ENCODE measurements at places on chromosomes 2 and 18.
A peak's percentile ranks its signal among the peaks of the same experiment; 100 is the strongest.

DNA sequence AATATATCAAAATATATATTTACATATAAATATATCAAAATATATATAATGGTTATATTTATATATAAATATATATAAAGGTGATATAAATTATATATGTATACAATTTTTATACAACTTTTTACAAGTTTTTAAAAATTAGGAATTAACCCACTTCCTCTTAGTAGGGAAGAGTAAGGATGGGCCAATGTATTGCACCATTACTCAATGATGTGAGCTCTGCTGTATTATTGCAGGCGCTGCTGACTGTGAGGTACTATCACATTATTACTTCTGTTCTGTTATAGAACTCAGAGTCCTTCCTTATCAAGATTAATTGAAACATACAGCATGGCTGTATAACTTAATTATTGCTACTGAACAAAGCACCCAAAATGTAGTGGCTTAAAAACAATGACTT lies 46.0 kb downstream of the CCDC195 start:
- DNase-seq = no peak

DNA sequence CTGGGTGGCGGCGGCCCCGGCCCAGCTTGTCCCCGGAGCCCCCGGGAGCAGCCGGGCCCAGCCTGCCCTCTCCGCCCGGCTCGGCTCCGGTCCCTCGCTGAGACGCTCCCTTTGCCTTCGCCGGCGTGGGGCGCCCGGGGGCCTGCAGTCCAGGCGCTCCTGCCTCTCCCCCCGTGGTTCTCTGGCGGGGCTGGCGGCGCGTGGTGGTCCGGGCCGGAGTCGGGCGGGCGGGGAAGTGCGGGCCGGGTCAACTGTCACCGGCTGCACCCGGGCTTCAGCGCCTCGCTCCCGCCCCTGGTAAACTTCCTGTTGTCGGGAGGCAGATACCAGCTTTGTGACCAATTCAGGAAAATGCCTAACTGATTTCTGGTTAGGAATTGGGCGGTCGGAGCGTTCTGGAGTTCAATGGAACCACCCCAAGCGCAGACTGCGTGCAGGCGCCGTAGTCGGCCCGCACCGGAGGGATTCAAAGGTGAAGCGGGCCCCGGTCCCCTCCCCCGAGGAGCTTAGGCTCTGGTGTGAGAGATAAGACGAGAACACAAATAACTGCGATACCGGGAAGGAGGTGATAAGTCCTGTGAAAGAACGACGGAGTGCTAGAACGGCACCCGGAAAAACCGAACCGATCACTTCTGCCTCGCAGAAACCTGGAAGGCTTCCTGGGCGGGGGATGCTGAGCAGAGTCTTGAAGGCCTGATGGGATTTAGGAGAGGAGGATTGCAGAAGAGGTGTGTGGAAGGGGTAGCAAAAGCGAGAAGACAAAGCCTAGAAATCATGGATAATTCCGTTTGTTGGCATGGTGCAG lies 891 bp downstream of the CAB39 start:
- no peak for DNase-seq

- no peak for DNase-seq
Observed at GRCh38 chr2:63775191-63775590, 66.5 kb upstream of the UGP2 start.

DNA sequence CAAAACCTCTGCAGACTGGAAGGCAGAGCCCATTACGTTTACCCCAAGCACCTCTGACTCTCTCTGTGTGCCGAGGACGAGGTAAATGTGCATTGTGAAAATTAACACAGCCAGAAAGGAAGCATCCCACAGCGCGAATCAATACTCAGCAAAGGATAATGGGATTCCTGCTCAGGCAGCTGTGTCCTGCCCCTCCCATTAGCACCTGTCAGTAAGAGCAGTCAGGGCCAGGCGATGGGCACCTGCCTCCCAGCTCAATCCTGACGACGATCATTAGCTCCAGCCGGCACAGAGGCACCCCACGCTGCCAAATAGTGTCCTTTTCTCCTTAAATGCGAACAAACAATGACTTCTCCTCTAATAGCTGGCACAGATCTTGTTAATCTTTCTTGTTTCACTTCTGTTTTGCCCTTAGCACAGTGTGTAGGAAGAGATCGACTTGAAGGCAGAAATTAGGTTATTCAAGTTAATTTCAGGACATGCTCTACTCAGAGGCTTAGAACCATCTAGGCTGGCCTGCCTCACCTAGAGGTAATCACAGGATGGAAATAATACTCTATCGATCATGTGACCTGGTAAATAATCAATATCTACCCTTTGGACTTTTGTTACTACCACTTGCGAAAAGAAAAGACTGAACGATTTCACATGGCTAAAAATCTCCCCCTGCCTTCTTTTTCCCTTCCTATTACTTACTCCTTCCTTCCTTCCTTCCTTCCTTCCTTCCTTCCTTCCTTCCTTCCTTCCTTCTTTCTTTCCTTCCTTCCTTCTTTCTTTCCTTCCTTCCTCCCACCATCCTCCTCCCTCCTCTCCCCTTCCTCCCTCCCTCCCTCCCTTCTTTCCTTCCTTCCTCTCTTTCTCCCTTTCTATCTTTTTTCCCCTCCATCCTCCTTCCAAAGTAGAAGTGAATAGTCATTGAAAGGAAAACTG lies 487.9 kb upstream of the ID2 start:
- DNase-seq = no peak

GRCh38 chr2:208329485-208329884 lies 63.4 kb downstream of the PIKFYVE start:
- DNase-seq = no peak

DNA sequence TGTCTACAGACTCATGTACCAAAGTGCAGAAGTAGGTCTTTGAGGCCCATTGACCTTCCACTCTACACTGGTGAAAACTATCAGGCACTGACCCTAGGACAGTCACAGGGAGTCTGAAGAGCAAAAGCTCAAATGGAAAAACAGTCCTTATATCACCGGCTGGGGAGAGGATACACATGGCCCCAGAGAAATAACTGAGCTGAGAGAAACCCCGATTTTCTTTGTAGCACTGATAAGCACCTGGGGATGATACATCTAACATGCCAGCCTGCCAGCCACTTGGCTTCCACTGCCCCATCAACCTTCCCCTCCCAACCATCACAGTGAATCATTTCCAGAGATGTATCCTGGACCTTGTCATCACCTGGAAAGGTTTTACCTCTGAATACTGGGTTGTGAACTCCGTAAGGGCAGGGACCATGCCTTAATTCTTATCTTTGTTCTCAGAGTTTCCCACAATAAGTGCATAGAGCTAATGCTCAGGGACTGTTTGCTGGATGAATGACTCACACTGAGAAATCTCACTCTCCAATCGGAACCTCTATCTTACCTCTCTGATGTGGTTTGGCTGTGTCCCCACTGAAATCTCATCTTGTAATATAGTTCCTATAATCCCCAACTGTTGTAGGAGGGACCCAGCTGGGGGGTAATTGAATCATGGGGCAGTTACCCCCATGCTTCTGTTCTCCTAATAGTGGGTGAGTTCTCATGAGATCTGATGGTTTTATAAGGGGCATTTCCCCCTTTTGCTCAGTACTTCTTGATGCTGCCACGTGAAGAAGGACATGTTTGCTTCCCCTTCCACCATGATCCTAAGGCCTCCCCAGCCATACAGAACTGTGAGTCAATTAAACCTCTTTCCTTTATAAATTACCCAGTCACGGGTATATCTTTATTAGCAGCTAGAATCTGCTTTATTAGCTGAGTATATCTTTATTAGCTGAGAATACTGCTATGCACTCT lies 37.1 kb downstream of the EVA1A start:
- DNase-seq = peak; percentile 87

DNA sequence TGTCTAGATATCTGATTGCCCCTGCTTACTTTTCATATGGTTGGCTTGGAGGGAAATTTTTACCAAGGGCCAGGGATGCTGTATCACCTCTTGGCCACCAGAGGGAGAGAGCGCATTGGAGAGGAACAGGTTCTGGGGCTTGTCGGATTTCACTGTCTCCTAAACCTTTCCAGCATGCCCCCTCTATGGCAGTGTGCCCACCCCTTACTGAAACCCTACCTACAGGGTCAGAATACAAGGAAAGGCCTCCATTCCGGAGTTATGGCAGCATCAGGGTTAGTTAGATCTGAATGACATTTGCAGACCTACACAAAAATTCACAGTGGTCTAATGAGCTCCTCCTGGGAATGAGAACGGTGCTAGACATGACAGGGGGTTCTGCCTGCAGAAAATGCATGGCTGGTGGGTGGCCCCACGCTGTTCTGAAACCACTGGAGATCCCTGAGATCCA lies 5.8 kb downstream of the SLC14A2 start:
- DNase-seq = peak; percentile 55

All from fibroblast of upper back skin (primary cell).